ENCODE measurements at places on chromosomes 6 and 20. TPM values are rescaled to one million over a fixed set of nuclear protein-coding genes. Genes with fewer than 3 reads are reported as not detected.

DNA sequence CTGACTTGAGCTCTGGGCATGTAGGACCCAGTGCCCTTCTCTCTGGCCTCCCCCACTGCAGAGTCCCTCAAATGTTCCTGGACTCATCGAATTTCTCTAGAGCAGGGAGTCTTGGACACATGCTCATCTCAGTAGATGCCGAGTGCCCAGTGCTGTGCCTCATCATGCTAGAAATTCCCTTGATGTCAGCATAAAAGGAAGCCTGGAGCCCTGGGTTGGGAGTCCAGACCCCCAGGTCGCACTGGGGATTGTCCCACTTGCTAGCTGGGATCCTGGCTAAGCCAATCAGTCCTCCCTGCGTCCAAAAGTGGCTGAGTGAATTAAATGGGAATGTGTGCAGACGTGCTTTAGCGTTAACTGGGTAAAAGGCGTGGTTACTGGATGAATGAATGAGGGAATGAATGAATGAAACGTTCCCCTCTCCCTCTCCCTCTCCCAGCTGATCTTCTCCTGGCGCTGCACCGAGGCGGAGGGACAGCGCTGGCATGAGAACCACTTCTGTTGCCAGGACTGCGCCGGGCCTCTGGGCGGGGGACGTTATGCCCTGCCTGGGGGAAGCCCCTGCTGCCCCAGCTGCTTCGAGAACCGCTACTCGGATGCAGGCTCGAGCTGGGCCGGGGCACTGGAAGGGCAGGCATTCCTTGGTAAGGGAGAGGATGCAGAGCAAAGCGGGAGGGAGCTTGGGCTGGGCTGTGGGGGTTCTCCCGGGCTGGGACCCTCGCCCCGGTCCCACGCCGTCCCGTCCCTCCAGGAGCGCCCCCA, 1.6 kb upstream of the TOMM6 start:
- DNase-seq = no peak

DNA sequence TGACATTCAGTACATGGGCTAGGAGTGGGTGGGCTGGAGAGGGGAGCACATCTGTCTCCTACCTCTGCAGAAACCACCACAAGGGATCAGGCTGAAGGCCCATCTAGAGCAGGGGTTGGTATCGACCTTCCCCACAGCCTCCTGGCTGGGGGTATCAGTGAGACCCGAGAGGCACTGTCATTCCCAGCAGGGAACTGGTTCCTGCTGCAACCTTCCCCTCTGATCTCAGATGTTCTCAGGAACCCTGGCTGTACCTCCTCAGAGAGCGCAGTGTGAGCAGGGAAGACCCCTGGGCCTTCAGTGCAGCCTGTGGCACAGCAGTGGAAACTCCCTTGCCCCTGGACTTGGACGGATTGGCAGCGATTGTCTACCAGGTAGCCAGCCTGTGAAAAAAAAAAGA, 7.8 kb downstream of the IP6K3 start:
- no peak for DNase-seq

- DNase-seq = no peak
These were observed 96.6 kb downstream of the SLC16A10 start for GRCh38 chr6:111183702-111184517.

The SLC22A7 gene
- polyA plus RNA-seq = 0.20 TPM

- DNase-seq = peak; percentile 47
These were observed 26.1 kb downstream of the GFOD1 start for GRCh38 chr6:13461307-13461706.

DNA sequence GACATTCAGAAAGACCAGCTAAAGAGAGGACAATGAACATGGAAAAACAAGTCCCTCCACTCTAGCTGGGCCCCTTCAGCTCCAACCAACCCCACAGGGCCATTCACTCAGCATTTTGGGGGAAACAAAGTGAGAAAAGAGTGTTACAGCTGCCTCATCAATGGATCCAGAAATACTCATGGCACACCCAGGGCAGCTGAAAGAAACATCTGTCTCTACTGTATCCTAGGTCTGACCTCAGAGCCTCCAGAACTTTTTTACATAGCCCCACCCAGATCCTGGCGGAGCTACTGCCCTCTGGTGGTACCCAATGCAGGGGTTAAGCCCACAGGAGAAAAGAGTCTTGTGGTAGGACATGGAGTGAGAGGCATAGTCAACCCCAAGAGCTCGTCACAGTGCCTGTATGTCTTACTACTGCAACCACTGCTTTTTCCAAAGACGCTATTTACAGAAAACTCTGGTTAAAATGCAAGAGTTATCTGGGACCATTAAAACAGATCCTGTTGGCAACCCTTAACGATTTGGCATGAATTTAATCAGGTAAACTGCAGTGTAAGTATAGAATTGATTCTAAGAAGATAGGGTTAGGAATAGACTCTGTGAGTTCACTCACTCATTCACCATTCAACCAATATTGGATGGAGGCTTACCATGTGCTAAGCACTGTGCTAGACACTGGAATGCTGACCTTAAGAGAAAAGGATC, 37.4 kb upstream of the FAM83C start:
- DNase-seq = no peak

DNA sequence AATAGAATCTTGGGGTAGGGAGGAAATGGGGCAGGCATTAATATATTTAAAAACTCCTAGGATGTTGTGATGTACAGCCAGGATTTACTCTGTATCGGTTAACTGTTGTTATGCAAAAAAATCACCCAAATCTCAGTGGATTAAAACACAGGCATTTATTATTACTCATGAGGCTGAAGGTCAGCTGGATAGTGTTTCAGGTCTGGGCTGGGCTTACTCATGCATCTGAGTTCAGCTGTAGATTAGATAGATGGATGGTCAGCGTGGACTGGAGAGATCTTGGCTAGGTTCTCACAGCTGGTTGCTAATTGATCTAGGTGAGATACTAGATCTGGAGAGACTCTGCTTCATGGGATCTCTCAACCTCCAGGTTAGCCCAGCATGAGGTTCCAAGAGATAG, 131.4 kb downstream of the BTBD3 start:
- DNase-seq = no peak

The JAG1 gene
- 63.0 TPM for polyA plus RNA-seq

- no peak for DNase-seq
These were observed 13.1 kb upstream of the CCND3 start for GRCh38 chr6:41954668-41955067.

GRCh38 chr6:401239-401993, 9.9 kb downstream of the IRF4 start:
- DNase-seq = no peak

- no peak for DNase-seq
These were observed 146.6 kb upstream of the AKIRIN2 start for GRCh38 chr6:87848616-87849015.

The KATNA1 gene
- polyA plus RNA-seq = 31.8 TPM

The CCN6 gene
- 0.50 TPM for polyA plus RNA-seq

The SMOC2 gene
- polyA plus RNA-seq = 9.5 TPM

The TINAG gene
- polyA plus RNA-seq = not detected

The F13A1 gene
- polyA plus RNA-seq = 60.4 TPM

DNA sequence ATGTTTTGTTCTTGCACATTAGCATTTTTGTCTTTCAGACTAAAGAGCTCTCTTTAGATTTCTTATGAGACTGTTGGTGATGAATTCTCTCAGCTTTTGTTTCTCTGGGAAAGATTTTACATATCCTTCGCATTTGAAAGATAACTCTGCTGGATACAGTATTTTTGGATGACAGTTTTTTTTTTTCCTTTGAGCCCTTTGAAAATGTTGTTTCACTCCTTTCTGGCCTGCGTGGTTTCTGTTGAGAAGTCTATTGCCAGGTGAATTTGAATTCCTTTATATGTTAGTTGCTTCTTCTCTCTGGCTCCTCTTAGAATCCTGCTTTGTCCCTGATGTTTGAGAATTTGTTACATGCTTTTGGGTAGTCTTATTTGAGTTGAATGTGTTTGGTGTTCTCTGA, 22.2 kb upstream of the KIAA1586 start:
- no peak for DNase-seq

- DNase-seq = peak; percentile 14
These were observed 1.3 kb upstream of the SLC35D3 start for GRCh38 chr6:136920671-136921380.

GRCh38 chr6:140252099-140252498, 877.7 kb upstream of the CITED2 start:
- no peak for DNase-seq

- no peak for DNase-seq
These were observed 14.4 kb downstream of the RARS2 start for GRCh38 chr6:87575423-87575822.

GRCh38 chr6:158737710-158738615, 81.2 kb downstream of the EZR start:
- no peak for DNase-seq

DNA sequence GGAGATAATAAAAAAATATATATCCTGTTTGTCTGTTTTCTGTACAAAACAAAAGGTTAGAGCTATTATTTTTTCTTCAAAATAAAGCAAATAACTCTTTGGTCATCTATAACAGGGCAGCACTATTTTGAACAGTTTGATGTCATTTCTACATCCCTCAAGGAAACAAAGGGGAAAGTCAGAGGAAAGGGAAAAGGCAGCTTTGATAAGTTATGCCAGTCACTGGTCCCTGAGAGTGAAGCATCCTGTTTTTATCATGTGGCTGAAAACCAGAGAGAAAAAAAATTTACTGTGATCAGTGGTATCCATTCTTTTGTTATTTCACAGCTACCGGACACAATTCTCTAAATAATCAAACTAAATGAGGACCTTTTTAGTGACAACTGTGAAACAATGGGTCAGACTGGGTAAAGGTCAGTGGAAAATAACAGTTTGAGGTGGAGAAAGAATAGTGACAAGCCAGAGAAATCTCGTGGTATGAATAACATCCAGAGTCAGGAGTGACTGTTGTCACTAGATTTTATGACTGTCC, 356.0 kb downstream of the HDGFL1 start:
- DNase-seq = no peak

DNA sequence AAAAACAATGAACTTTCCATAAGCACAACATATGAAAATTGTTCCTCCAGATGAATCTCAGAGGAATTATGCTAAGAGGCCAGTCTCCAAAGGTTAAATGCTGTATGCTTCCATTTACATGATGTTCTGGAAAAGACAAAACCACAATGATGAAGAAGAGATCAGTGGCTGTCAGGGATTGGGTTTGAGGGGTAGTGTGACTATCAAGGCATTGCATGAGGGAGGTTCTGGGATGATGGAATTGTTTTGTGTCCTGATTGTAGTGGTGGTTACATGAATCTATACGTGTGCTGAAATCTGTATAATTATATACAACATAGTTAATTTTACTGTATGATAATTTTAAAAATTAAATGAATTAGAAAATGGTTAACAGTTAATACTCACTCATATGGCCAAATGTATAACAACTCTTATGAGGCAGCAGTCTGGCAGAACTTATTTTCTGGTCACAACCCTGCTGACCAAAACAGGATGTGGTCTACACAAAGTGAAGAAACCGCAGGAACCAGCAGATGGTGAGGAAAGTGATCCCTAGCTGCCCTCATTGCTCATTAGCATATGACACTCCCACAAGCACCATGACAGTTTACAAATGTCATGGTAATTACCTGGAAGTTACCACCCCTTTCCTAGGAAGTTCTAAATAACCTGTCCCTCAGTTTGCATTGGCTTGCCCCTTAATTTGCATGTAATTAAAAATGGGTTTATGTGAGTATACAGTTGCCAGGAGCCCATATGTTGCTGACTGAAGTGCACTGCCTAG, 31.9 kb downstream of the NSFL1C start:
- DNase-seq = no peak

DNA sequence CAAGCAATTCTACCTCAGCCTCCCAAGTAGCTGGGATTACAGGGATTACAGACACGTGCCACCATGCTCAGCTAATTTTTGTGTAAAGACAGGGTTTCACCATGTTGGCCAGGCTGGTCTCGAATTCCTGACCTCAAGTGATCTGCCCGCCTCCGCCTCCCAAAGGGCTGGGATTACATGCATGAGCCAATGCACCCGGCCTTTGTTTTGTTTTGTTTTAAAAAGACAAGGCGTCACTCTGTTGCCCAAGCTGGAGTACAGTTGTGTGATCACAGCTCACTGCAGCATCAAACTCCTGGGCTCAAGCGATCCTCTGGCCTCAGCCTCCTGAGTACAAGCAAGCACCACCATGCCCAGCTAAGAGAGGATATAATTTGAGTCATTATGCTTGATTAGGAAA, 5.4 kb downstream of the SERINC3 start:
- no peak for DNase-seq

GRCh38 chr6:108768792-108769524, 79.3 kb upstream of the ARMC2 start:
- no peak for DNase-seq

The BCL2L1 gene
- 47.5 TPM for polyA plus RNA-seq

DNA sequence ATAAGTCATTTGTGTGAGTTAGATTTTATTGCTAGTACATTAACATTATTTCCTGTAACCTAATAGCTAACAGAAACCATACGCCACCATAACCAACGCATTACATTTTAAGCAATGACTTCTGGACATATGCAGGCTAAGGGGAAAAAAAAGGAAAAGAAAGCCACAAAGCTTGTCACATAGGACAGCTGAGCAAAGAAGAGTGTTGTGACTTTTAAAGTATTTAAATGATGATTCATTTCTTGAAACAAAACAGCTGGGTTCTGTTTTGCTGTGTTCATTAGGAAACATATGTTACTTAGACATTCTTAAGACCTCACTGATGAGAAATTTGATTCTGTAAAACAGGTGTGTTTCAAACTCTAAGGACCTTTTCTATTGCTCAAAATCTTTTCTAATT, 171.4 kb downstream of the COL9A1 start:
- DNase-seq = no peak

- DNase-seq = no peak
These were observed 19.3 kb downstream of the BCAS1 start for GRCh38 chr20:54051068-54051467.

- DNase-seq = no peak
These were observed 251.4 kb downstream of the SMOC2 start for GRCh38 chr6:168692193-168692914.

- no peak for DNase-seq
These were observed 66.8 kb upstream of the CCN2 start for GRCh38 chr6:132017942-132018341.

GRCh38 chr6:40714576-40715564, 127.7 kb upstream of the LRFN2 start:
- DNase-seq = no peak

The SCGN gene
- 1.9 TPM for polyA plus RNA-seq

GRCh38 chr6:12716298-12716916, at the start of gene PHACTR1:
PHACTR1 (plus strand) TSS chr6:12716767.
- no peak for DNase-seq

- no peak for DNase-seq
These were observed 81.6 kb downstream of the PSMG4 start for GRCh38 chr6:3340358-3340802.

DNA sequence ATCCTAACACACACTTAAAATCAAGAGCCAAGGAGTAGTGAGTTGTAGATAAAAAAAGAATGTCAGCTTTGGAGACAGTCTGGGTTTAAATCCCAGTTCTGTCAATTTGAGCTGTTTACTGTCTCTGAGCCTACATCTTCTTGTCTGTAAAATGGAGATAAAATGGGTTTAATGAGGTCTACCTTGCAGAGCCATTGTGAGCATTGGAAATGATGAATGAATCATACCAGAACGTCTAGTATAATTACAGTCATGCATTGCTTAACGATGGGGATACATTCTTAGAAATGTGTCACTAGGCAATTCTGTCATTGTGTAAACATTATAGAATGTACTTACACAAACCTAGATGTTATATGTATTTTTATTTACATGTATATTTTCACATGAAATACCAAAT, 17.6 kb upstream of the SGK2 start:
- DNase-seq = no peak
